ENCODE measurements at places on chromosomes 1 and 21.

DNA sequence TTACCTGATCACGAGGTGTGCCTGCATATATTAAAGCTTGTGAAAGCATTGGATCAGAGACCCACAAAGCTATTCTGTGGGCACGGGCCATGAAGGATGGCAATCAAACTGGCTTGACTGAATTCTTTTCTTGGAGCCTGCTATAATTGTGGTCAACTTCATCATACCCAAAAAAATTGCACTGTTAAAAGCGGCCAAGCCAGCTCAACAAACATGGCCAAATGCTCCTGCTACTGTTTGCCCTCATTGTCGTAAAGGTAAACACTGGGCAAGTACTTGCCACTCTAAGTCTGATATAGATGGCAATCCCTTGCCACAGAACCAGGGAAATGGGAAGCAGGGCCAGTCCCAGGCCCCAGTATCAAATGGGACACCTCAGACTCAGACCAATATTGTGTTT, 6.6 kb upstream of the GSTM5 start:
- no peak for DNase-seq

- DNase-seq: peak; percentile 75
Measured at GRCh38 chr1:197774466-197775281, 606 bp downstream of the DENND1B start.

GRCh38 chr1:19137158-19137557, 72.9 kb downstream of the UBR4 start:
- no peak for DNase-seq

- DNase-seq: no peak
Measured at GRCh38 chr1:203082571-203083462, 3.0 kb downstream of the MYOG start.

GRCh38 chr1:43990271-43991199, 864 bp upstream of the CCDC24 start:
- no peak for DNase-seq

- no peak for DNase-seq
Measured at GRCh38 chr21:42006765-42007164, 3.4 kb downstream of the ZBTB21 start.

GRCh38 chr1:160454371-160455152, 54.2 kb downstream of the VANGL2 start:
- DNase-seq: no peak

DNA sequence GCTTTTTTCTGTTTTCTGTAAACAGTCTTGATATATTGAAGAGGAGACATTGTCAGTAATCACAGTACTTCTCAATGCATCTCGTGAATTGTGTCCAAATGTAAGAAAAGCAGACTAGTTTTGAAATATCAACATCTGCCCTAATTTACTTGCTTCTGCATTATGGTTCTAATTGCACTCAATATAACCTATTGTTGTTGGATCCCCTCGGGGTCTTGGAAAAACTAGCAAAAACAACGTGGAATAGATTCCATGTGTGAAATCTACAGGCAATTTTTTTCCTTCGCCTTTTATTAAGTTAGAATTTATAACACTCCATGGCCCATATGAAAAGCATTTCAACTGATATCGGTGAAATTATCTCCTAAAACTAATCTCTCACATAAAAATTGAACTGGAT, 236.5 kb downstream of the TTLL7 start:
- DNase-seq: no peak

GRCh38 chr1:111469539-111469938, 4.2 kb upstream of the C1orf162 start:
- no peak for DNase-seq

DNA sequence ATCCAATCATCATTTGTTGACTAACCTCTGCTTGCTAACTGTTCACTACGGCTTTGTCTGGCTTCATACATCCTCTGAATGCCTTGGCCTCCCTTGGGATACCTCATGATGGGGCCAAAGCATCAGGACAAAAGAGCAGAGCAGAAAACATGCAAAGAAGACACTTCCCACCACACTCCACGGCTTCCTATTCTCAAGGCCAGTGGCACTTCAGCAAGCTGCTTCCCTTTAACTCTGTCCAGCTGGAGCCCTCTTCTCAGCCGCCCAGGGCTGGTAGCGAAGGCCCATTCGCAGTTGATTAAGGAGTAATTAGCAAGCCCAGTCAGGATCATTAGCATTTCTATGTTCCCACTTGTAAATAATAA, 224.3 kb upstream of the FGGY start:
- DNase-seq: no peak

GRCh38 chr1:110464340-110464739, 13.4 kb downstream of the PROK1 start:
- no peak for DNase-seq

DNA sequence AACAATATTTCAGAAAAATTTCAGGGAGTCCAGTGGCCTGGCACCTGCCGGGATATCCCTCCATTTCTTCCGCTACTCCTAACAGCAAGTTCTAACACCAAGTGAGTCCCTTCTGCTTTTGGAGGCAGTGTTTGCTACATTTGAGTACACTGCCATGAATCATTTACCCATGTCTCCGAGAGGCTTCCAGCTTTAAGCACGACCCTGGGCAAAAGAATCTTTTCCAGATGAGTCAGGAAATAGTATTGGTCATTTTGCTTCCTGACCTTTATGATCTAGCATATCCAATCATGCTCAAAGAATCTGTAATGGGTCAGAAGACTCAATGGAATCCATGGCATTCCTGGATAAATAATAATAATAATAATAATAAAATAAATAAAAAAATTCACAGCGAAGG, 60.7 kb upstream of the FMN2 start:
- no peak for DNase-seq

GRCh38 chr1:206114692-206115640, 2.2 kb downstream of the AVPR1B start:
- DNase-seq: no peak

DNA sequence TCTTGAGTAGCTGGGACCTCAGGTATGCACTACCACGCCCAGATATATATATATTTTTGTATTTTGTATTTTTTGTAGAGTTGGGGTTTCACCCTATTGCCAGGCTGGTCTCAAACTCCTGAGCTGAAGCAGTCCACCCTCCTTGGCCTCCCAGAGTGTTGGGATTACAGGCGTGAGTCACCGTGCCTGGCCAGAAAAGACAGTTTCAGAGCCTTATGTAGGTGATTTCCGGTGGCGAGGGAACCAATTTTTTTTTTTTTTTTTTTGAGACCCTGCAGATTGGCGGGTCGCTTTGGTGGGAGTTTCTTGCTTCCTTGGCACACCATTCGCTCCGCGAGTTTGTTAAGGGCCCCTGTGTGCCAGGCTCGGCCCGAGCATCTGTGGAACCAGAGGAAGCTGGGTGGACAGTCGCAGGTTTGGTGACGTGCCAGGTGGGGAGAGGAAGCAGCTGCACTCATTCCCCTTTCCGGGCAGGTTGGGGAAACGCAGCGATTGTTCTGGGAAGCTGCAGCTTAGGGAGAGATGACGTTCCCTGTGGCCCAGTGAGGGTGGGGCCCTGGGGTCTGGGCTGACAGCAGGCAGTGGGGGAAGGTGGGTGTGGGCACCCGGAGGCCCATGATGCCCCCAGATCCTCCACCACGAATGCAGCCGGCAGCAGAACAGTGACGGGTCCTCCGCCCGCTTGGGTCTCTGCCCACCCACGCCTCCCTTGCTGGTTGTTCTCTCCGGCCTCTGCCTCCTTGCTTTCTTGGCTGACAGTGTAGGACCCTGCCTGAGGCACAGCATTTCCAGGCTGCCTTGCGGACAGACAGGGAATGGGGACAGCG, 25.1 kb downstream of the SPSB1 start:
- DNase-seq: no peak

DNA sequence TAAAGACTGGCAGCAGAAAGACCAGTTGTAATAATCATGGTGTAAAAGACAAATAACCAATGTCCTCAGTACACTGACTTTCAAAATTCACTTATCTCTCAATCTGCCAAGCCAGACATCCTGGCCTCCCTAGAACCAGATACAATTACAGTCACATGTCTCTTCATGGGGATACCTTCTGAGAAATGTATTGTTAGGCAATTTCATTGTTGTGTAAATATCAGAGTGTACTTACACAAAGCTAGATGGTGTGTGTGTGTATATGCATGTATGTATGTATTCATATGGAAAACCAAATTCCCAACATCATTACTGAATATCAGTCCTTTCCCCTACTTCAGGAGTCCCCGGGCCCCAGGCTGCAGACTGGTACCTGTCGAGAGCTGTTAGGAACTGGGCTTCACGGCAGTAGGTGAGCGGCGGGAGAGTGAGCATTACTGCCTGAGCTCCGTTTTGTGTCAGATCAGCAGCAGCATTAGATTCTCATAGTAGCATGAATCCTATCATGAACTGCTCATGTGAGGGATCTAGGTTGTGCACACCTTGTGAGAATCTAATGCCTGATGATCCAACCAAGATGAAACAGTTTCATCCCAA, 65.3 kb upstream of the ZNF326 start:
- DNase-seq: no peak

DNA sequence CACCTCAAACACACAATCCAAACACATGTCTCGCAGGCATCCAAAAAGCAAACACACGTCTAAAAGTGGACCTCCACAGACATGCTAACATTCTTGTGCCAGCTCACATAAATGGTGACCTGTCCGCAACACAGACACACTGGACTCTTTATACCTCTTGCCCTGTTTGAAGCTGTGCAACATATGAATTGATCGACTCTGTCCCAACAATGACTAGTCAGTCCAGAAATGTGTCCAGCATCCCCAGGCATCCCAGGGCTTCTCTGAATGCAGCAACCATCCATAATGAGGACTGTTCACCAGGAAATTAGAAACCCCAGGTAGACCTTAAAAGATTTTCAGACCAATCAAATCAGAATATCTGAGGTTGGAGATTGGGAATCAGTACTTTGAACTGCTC, 3.2 kb downstream of the DDR2 start:
- DNase-seq: no peak

GRCh38 chr1:37474697-37475379, 458 bp downstream of the ZC3H12A start:
- peak; percentile 42 for DNase-seq

GRCh38 chr1:23178950-23179349, 10.3 kb upstream of the LUZP1 start:
- no peak for DNase-seq

DNA sequence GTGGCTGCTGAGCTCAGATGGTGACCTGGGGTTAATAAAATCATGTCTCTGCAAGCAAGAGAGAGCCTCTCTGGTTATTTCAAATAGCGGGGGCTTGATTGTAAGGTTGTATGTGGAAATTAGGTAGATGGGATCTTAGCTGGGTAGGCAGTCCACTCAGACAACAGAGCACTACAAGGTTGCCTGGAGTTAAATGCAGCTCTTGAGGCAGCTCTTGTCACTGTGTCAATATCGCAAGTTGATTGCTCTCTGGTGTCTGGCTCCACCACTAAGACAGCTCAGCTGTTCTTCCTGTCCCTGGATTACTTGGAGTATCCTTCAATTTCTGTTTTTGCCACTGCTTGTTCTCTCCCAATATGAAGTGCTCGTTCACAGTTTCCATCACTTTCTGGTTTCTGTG, 93.8 kb downstream of the C21orf91 start:
- no peak for DNase-seq

GRCh38 chr1:153242160-153242559, 17.3 kb upstream of the LORICRIN start:
- DNase-seq: no peak

GRCh38 chr1:94105957-94106529, 14.9 kb downstream of the ABCA4 start:
- no peak for DNase-seq

GRCh38 chr1:224189561-224189960, 6.5 kb downstream of the DEGS1 start:
- DNase-seq: no peak

- DNase-seq: no peak
Measured at GRCh38 chr21:25682382-25682781, 43.3 kb downstream of the JAM2 start.

- DNase-seq: no peak
Measured at GRCh38 chr1:218474128-218474527, 129.0 kb downstream of the TGFB2 start.

DNA sequence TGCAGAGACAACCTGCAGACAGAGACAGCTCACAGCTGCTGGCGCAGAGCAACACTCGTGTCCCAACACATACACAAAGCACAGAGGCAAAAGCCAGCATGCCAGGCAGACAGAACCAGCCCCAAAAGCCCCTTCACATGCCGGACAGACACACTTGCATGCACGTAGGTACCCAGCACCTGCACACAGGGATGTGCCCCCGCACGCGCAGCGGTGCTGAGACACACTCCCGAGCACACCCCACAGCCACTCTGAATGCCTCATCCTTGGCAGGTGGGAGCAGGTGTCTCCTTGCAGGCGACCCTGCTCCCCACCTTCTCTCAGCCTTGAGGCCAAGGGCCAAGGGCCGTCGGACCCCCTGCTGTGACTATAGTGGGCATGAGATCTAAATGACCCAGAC, 41.2 kb upstream of the ZC3H12A start:
- no peak for DNase-seq

DNA sequence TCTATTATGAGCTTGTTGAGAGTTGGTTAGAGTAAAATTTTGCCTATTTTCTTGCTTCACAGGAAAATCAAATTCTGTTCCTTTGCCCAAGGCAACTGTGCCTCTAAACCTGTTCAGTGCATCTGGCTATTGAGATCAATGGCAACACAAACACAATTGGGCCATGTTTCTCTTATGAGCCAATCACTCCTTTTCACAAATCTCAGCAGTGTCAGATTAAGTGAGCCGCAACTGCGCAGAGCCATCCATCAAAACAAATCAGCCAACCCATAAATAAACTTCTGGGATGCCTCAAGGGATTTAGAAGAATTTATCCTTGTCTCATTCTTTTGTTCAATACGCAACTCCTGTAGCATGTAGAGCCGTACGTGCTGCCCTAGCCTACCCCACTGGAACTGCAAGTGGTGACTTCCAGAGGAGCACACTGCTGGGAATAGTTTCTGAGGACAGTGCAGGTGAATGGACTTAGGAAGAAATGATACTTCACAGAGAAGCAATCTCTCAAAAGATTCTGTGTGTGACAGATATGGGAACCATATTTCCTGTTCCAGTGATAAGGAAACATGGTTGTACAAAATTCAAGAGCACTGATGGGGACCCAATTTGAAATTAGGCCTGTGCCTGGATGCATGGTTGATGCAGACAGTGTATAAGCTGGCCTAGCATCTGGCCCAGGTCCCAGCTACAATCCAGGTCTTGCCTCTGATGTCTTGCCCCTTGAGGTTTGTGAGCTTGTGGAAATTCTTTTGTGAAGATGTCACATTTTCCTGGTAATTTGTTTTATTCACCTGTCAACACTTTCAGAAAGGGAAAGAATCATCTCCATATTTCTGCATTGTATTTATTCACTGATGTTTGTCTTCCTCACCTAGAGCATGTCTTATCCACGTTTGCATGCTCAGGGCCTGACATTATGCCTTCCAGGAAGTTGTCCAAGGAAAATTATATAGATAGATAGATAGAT, 166.2 kb downstream of the URB2 start:
- DNase-seq: no peak

DNA sequence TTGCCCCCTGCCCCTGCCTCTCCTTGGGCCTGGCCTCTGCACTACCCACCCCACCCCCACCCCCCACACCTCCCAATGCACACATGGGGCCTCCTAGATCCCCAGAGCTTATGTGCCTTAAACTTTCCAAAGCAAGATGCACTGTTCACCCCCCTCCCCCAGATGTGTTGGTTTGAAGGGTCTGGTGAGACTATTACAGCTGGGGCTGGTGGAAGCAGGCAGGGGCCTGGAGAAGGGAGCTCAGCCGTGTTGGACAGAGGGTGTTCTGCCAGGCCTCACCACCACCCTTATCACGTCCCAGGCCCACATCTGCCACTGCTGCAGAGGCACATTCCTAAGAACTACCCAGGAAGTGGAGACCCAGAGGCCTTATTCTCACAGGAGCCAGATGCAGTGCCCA, 18.3 kb upstream of the RSPO1 start:
- no peak for DNase-seq

Measured in nephron progenitor cell (in vitro differentiated cells).